ENCODE measurements at places on chromosomes 1 and 21.

DNA sequence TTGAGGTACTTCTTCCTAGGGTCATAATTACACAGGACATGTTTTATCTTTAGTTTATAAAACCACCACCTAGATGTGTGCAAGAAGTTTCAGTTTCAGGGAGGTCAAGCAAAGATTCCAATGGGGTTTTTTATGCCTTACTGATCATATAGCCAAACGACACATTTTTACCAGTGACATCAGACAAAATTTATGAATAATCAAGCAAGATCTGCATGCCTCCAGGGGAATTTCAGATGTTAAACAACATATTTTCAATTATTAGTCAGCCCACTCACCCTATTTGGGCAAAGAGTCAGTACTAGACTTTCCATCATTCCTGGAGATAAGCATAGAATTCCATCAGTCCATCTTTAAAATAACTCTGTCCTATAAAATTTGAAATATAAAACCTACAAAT, 867.4 kb downstream of the KCNT2 start:
- DNase-seq = peak; percentile 89

GRCh38 chr1:67429528-67430357, 459 bp downstream of the SERBP1 start:
- DNase-seq = peak; percentile 7

- no peak for DNase-seq
These were observed 15.9 kb upstream of the S1PR1 start for GRCh38 chr1:101220906-101221305.

DNA sequence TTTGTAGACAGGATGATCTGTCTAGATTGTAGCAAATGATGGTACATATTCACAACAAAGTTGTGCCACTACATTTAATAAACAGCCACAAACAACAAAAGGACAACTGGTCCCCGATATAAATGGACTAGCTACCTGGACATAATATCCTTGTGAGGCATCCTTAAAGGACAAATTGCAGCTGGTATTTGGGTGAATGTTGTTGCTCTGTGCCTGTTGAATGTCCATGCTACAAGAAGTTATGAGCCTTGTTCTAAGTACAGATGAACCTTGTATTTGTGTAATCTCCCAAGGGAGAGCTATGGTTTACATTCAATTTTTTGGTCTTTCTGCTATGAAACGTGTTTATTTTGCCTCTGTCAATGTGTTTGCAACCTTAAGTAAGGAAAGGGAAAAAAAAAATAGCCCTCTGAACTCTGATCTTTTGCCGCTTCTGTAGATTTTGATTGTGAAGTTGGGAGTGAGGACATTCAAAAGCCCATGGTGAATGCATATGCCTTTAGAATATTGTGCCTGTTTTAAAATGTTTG, 26.5 kb downstream of the SFT2D2 start:
- DNase-seq = no peak

DNA sequence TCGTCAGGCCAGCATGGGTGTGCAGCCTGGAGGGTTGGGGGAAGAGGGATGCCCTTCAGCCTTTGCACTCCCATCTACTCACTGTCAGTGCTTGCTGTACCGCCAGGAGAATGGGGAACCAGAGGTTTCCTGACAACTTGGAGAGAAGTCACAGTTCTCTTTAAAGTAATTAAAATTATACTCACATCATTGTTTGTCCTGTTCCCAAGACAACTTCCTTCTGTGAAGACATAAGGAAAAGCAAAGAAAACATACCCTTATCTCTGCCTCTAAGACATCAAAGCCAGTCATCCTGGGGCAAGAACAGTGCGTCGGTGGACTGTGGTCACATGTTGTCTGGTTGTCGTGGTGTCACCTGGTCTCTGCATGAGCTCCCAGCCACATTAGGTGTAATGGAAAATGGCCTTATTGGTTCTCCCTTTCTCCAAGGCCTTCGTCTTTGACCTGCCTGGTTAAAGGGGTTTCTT, 17.6 kb downstream of the TRAF5 start:
- no peak for DNase-seq

DNA sequence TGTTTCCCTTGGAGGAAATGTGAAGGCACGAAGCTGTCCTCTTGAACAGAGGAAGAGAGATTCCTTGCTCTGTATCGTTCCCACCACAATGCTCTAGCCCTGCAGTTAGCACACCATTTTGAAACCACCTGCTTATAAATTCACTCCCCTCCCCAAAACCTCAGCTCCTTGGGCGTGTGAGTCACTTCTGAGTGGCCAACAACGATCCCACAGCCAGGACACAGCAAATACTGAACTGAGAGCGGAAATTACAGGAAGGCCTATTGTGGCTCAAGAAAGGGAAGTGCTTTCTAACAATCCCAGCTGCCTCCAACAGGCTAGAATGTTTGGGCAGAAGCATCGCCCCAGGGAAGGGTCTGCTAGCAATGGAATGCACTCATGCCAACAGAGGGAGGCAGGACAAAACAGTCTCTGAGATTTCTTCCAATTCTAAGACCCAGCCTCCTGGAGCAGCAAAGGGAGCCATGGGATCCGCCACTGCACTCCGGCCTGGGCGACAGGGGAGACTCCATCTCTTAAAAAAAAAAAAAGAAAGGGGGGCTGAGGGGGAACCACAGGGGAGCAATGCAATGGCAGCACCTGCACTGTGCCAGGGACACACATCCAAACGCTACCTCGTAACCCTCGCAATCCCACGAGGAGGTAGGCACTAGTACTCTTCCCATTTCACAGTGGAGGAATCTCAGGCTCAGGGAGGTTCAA, 1.9 kb downstream of the TMEM53 start:
- peak; percentile 11 for DNase-seq

- no peak for DNase-seq
These were observed 46.2 kb downstream of the CAPN9 start for GRCh38 chr1:230793463-230793745.

- DNase-seq = no peak
These were observed 15.8 kb downstream of the RCC1 start for GRCh38 chr1:28521502-28522164.

GRCh38 chr1:202155478-202156021, 4.9 kb downstream of the PTPN7 start:
- no peak for DNase-seq

DNA sequence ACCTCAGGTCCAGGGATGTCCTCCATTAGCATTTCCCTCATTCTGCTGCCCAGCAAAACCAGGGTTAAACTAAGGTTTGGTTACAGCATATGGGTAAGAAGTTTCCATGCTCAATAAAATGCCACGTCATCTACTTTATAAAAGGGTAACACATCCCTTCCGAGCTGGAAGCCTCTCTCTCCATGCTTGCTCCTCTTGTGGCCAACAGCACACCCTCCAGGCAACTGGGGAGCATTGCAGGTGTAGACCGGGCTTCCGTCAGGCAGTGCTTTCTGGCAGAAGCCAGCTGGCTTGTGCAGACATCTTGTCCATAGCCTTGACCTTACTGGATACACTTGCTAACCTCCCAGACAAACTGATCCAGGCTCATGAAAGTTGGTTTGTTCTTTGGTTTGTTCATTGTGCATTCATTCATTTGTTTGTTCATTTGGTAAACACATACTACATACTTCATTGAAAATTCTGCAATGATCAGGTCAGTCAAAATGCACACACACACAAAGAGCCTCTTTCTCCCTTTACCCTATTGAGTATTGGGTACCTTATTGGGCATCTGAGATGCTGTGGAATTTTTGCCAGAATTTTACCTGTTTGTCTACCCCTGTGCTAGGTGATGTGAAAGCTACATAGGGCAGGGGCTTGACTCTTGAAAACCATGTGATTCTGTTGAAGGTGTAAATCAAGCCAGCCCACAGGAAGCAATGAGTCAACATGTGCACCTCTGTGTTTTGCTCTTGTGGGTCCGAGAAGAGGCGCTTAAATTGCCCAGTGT, 422.8 kb downstream of the CAMTA1 start:
- peak; percentile 72 for DNase-seq
